ENCODE measurements at places on chromosomes 4 and X.

- no peak for DNase-seq
These were observed 992.6 kb downstream of the NLGN4X start for GRCh38 chrX:5236096-5236495.

GRCh38 chrX:24979081-24979480 lies 36.7 kb downstream of the ARX start:
- DNase-seq: no peak

- no peak for DNase-seq
These were observed 20.4 kb downstream of the USP46 start for GRCh38 chr4:52638717-52639116.

DNA sequence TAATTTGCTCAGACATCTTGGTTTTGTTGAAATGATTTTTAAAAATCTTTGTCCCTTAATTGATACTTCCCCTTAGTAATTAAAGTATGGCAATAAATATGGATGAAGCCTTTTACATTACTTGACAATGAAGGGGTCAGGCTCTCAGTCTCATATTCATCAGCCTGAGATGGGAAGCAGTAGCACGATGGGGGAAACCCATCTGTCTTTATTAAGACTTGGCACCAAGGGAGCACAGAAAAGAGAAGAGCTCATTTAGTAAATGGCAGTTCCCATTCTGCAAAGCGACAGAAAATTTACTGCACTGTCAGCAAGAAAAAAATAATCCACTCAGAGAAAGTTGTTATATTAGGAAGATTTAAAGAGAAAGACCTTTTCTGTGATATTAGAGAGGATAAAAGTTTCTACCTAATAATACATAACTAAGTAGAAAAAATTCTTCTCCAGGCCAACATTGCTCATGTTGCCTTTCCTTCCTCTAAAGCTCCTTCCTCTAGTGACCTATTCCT lies 7.9 kb upstream of the SERTM2 start:
- no peak for DNase-seq

GRCh38 chrX:21926527-21927278 lies 13.8 kb upstream of the SMS start:
- no peak for DNase-seq

Data from CD4-positive, alpha-beta T cell treated with Interferon alpha-2 for 1 hour (primary cell).